Kidney (tissue), 22 donors: ENCODE measurements at places on chromosomes 7 and 10.
A peak's percentile ranks its signal among the peaks of the same experiment; 100 is the strongest.

GRCh38 chr10:101569323-101569621, 18.8 kb downstream of the POLL start:
- peak; percentile 64 for DNase-seq

- no peak for DNase-seq
These were observed 2.9 kb downstream of the C10orf90 start for GRCh38 chr10:126667568-126667967.

DNA sequence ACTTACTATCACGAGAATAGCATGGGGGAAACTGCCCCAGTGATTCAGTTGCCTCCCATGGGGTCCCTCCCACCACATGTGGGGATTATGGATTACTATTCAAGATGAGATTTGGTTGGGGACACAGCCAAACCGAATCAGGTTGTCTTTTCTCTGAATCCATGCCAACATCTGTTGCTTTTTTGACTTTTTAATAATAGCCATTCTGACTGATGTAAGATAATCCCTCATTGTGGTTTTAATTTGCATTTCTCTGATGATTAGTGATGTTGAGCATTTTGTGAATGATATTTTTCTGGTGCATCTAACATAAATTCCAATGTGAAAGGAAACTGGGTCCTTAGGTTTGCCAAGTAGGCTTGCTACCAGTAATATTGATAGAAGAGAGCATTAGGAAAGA, 69.0 kb upstream of the ARHGAP21 start:
- no peak for DNase-seq

GRCh38 chr10:124083740-124084397, 9.5 kb downstream of the CHST15 start:
- DNase-seq = peak; percentile 81

DNA sequence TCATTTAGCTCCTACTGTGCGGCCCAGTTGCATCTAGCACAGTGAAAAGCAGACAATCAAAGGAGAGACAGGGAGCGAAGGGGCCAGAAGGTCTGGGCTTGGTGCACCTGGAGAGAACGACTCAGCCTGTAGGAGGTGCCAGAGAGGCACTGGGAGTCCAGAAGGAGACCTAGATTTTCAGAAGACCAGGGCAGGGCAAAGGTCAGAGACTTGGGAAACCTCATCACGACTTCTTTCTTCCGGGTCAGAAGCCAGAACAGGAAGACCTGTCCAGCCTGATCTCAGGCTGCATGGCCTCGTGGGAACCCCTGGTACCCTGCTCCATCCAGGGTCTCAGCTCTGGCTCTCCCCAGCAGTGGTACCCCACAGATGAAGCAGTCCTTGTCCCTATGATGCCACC, 5.2 kb downstream of the AGAP3 start:
- DNase-seq = no peak

DNA sequence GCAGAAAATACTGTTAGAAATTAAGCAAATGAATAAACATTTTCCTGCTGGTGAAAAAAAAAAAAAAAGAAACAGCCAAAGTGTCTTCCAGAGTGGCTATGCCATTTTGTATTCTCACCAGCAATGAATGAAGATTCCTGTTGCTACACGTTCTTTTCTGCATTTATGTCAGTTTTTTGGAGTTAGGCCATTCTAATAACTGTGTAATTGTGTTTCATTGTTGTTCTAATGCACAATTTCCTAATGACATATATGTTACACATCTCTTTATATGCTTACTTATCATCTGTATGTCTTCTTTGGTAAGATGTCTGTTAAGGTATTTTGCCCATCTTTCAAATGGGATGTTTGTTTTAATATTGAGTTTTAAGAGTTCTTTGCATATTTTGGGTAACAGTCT, 213.7 kb downstream of the ITGB1 start:
- no peak for DNase-seq

GRCh38 chr10:3769556-3769955, 15.5 kb downstream of the KLF6 start:
- no peak for DNase-seq

DNA sequence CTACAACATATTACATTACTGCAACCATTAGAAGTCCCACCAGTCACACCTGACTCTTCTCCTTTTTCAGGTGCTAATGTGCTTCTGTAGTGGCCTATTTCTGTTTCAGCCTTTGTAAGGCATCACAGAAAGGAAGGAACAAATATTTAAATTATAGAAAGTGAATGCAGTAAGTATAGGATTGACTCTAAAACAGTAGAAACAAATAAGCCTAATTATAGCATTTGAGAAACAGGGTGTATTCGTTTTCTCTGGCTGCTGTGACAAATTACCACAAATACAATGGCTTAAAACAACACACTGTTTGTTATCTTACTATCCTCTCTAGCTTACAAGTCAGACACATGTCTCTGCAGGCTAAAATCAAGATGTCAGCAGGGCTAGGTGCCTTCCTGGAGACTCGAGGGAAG, 69.4 kb downstream of the CCSER2 start:
- no peak for DNase-seq
